Neuronal stem cell (in vitro differentiated cells): ENCODE measurements at places on chromosomes 4 and X.

DNA sequence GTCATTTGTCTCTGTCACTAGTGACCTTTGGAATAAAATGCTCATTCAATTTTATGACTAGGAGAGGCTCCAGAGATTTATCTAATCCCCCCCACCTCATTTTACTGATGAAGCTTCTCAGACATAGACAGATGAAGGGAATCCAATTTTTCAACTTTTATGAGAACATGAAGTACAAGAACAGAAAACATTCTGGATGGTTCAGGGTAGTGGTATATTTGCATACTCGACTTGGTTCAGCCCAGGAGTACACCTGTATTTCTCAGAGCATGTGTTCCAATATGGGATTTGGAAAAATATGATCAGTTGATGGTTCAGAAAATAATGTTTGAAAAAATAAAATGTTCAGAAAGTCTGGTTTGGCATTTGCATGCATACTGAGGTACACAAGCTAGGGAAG is 131.4 kb upstream of the GALNT7 start:
- DNase-seq = no peak
- H3K36me3 ChIP-seq = no peaks in the 10 kb centered on the region
- no peak overlapping the region for H3K4me3 ChIP-seq
- H3K27me3 ChIP-seq = no peaks in the 10 kb centered on the region

GRCh38 chrX:17968367-17968766 is 107.3 kb upstream of the RAI2 start:
- H3K27ac ChIP-seq = no peak overlapping the region
- no peaks in the 10 kb centered on the region for H3K4me1 ChIP-seq
- DNase-seq = no peak
- no peaks in the 10 kb centered on the region for H3K27me3 ChIP-seq
- H3K36me3 ChIP-seq = no peaks in the 10 kb centered on the region
- no peak overlapping the region for H3K4me3 ChIP-seq

GRCh38 chr4:62454535-62454934 is 1254.4 kb downstream of the ADGRL3 start:
- H3K4me3 ChIP-seq = no peak overlapping the region
- no peak overlapping the region for H3K27ac ChIP-seq
- H3K36me3 ChIP-seq = no peaks in the 10 kb centered on the region
- DNase-seq = no peak
- H3K27me3 ChIP-seq = no peaks in the 10 kb centered on the region

DNA sequence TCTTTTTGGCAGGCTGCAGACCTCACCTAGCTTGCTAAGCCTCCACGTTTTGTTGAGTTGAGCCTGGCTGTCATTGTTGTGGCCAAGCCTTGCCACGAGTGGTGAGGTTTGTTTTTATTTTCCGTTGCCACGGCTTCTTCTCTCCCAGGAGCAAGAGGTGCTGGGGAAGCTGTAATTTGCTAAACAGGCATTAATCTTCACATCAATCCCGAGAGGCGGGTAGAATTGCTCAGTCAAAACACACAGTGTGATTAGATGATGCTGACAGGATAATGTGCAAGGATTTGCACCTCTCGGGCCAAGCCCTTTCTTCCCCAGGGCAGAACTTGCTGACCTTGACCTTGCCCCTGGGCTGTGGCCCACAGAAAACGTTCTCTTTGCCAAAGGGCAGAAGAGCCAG is 72.2 kb upstream of the ATP6AP2 start:
- H3K27me3 ChIP-seq = no peaks in the 10 kb centered on the region
- no peak overlapping the region for H3K27ac ChIP-seq
- no peaks in the 10 kb centered on the region for H3K4me1 ChIP-seq
- no peaks in the 10 kb centered on the region for H3K36me3 ChIP-seq
- no peak overlapping the region for H3K4me3 ChIP-seq
- DNase-seq = no peak

DNA sequence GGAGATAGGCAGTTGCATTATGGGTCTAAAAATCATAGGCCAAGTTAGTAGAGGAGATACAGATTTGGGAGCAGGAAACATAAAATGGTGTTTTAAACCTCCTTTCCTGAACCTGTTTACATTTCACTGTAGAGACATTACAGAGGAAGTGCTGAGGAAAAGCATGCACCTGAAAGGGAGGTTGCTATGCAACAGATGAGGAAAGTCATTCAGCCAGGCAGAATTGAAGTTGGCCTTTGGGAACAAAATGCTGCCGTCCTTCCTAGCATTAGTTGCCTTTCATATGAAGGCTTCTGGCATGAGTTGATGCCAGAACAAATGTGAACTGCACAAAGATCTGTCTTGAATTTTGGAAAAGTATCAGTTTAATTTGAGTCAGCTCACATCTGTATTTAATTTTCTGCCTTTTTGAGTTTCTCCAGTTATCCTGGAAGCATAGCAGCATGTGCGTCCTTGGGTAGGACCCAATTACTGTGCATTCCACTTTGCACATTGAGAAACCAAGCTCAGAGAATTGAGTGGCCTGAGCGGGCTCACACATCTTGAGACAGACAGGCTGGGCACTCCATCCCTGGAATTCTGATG is 38.2 kb downstream of the MAGED1 start:
- H3K27ac ChIP-seq = no peak overlapping the region
- H3K27me3 ChIP-seq = no peaks in the 10 kb centered on the region
- H3K36me3 ChIP-seq = no peaks in the 10 kb centered on the region
- H3K4me3 ChIP-seq = no peak overlapping the region
- no peaks in the 10 kb centered on the region for H3K4me1 ChIP-seq
